ENCODE measurements at places on chromosomes 5 and 9.

- DNase-seq = no peak
Measured at GRCh38 chr5:43411495-43411894, 696 bp downstream of the CCL28 start.

DNA sequence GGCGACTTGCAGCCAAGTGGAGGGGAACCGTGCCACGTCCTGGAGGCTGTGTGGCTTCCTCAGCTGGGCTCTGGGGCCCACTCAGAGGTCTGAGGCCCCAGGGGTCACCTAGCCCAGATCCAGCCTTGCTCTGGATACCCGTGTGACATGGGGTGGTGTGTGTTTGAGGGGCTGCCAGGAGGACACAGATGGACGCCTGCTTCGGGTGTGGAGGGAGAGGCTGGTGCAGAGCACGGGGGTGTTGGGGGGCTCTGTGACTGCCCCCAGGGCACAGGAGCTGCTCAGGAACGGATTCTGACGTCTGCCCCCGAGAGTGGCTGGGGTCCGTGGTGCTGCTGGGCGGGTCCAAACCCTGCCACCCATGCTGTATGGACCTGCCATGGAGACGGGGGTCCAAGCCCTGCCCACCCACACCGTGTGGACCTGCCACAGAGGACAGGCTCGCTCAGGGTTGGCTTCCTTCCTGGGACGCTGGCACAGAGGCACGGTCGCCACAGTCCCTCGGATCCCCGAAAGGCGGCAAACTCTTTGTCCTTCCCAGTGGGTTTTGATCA is 10.5 kb downstream of the INPP5E start:
- DNase-seq = no peak

DNA sequence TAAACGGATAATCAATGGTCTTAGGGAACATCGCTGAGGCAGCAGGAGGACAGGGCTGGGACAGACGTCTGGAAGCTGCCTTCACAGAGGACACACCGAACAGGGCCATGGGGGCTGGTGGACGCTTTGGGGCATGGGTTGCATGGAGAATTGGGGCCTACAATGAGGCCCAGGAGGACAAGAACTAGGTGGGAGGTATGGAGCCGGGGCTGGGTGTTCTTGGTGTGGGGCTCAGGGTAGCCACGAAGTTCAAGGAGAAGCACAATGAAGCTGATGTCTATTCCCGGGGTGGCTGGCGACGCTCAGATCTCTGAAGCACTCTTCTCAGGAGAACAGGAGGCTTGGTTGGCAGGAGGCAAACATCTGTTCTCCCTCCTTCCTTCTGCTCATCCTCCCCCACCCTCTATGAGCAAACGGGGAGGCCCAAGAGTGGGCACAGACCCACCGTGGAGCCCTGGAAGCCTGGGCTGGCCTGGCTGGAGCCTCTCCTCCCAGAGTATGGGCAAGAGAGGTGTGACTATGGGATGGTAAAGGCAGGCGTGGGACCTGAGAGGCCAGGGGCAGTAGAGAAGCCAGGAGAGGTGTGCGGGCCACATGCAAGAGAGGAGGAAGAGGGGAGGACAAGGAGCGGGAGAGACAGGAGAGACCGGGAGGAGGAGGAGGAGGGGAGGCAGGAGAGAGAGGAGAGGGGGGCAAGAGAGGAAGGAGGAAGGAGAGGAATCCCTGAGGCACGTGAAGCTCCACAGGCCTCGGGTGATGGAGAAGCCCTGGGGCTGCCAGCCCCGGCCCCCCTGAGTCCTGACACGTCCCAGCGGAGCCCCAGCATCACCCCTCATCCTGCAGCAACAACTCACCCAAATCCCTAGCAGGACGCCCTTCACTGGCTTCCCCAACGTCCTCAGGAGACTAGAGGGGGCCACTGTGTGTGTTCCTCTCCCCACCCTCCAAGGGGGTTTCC is 159.1 kb downstream of the OLFM1 start:
- no peak for DNase-seq

DNA sequence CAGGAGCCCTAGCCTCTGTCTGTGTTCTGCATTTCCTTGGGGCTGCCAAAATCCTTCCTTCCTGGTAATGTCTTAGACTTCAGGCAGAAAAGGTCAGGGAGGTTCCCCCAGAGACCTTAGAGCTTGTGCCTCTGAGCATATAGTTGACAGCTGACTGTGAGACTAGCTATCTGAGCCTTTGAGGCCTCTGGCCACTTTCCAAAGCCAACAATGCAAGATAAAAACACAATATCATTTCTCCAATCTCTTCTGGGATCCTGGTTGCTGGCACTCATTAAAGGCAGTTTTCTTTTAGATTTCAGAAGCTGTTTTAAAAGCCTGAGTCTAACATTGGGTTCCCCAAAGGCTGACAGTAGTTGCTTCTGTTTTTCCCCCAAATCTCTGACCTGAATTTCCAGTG is 13.2 kb upstream of the GLRA1 start:
- no peak for DNase-seq

DNA sequence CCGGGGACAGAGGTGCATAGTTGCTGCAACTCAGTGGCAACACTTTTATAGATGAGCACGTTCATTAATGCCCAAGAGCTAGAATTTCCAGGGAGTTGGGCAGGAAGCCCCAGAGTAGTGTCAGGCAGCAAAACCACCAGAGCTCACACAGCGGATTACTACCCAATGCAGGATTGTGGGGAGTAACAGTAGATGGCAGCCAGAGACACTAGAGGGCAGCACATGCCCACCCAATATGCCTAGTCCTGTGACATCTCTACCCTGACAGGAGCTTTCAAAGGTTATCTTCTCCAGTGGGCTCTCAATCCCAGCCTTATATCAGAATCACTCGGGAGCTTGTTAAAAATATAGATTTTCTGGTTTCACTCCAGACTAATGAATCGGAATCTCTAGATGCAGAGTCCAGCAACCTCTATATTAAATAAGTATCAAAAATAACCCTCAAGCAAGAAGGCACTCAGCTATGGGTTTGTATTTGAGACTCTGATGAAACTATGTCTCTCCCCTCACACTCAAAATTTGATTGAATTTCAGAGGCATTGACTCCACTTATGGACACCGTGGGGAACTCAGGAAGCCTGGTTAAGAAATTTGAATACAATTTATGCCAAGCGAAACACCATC is 58.4 kb upstream of the PHF24 start:
- DNase-seq = peak; percentile 83

GRCh38 chr5:6812800-6813731 is 99.8 kb downstream of the TENT4A start:
- no peak for DNase-seq

GRCh38 chr9:32875242-32875641 is 91.9 kb downstream of the TMEM215 start:
- no peak for DNase-seq

- DNase-seq = no peak
Measured at GRCh38 chr5:167160388-167160787, 1131.1 kb upstream of the WWC1 start.

DNA sequence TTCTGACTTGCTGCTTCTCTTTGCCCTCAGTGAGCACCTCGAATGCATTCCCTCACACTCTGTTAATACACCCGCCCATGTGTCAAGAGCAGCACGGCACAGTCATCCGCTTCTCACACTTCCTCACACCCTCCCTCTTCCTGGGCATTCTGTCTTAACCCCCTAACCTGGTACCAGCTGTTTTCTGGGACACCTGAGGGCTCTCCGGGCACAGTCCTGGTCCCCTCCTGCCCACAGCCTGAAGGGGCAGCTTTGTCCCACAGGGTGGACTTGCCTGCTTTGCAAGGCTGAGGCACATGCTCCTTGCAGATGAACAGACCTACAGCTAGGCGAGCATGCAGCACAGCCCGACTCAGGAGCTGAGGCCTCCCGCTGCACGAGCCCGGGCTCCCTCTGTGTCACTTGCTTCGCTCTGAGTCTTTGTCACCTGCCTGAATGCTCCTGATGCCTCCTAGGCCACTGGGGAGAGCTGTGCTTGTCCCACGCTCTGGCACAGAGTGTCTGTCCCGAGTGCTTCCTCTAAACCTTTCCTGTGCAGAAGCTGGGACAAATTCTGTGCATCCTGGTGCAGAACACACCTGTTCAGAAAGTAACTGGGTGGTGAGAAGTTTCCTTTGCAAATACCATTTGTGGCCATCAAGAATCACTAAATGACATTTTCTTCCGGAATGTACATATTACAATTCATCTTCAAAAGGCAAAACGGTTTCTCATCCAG is 47.8 kb downstream of the AHRR start:
- DNase-seq = peak; percentile 16

GRCh38 chr9:93962561-93963440 is 7.6 kb upstream of the BARX1 start:
- DNase-seq = peak; percentile 89

DNA sequence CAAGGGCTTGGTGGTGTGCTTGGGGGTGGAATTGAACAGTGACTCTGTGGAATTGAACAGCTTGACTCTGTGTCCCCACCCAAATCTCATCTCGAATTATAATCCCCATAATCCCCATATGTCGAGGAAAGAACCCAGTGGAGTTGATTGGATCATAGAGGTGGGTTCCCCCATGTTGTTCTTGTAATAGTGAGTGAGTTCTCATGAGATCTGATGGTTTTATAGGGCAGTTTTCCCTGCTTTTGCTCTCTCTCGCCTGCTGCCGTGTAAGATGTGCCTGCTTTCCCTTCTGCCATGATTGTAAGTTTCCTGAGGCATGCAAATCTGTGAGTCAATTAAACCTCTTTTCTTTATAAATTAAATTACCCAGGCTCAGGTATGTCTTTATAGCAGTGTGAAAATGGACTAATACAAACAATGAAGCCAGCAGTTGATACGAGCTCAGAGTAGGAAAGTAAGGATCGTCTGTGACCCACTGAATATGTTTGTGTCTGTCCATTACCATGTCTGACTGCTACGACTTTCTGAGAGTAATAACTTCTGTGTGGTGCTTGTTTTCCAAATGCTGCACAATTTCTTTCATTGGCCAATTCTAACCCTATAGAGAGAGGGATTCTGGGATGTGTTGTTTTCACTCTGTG is 17.9 kb upstream of the RICTOR start:
- no peak for DNase-seq

GRCh38 chr9:12997009-12997408 is 222.2 kb downstream of the LURAP1L start:
- no peak for DNase-seq

DNA sequence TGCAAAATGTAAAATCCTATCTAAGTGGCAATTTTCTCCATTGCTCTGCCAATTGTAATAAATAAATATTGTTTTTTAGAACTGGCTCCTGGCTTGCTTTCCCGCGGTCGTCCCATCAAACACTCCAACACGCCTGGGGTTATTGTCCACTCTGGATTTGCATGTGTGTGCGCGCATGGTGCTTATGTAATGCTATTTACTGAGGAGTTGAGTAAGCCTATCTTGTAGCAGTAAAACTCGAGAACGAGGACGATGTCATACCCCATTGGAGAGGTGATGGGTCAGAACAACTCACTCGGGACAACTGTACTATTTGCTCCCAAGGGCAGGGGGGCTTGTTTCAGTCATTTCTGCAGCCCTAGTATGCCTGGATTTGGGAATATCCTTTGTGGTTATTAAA is 220.9 kb downstream of the PAX5 start:
- no peak for DNase-seq

- no peak for DNase-seq
Measured at GRCh38 chr9:5786370-5787127, 46.4 kb downstream of the ERMP1 start.

GRCh38 chr5:138967791-138968448 is 92.8 kb upstream of the LRRTM2 start:
- no peak for DNase-seq

GRCh38 chr9:128412120-128412790 is 8.4 kb upstream of the CERCAM start:
- peak; percentile 78 for DNase-seq

DNA sequence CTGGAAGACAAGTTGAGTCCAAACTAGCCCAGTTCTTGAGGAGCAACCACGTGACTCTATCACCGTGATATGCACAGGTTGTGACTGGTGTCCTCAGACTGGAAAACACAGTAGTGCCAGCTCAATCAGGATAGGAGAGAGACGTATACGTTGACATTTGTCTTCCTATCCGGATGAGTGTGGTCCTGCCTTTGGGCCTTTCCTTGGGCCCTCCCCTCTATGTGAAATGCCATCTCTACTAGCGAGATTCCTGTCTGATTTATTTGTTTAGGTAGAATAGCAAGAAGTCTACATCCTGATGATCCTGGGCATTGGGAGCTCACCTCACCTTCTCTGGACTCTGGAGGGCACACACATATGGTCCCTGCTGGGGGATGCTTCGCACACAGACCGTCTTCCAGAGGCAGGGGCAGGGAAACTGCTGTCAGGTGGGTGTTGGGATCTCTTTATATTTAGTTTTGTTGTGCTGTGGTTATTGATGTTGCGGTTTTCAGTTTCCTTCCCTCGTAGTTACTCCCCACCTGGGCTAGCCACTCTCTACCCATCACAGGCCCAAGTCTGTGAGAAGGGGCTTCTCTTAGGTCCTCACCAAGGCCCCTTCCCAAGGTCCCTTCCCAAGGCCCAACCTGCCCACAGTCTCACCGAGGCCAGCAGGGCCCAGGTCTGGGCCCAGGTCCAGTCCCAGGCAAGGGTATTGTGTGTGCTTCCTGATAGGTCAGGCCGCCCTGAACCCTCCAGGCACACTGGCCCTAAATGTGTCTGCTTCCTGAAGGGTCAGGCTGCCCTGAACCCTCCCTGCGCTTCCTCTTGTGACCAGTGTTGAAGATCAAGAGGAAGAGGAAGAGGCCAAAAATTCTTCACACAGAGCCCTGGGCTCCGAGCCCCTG is 19.0 kb upstream of the SPINK4 start:
- no peak for DNase-seq

GRCh38 chr5:166341740-166342337 is 1949.6 kb upstream of the WWC1 start:
- DNase-seq = no peak

DNA sequence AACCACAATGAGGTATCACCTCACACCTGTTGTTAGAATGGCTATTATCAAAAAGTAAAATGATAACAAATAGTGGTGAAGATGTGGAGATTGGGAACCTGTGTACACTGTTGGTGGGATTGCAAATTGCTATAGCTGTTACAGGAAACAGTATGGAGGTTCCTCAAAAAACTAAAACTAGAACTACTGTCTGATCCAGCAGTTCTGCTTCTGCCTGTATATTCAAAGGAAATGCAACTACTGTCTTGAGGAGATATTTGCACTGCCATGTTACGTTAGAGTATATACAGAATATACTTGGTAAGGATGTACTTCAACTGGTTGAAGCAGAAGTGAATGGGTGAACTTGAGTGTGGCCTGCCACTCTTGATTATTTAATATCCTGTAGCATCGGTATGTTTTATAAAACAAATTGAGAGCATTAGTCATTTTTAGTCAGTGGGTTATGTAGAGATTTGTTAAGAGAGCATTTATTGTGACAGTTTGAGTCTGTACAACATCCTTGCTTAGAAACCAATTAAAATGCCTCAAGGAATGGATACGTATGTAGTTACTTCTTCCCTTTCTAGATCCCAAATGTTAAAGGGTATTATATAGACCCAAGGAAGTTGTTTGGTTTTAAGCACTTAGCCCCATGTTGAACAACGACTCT is 37.5 kb downstream of the ZCCHC7 start:
- DNase-seq = no peak

- DNase-seq = no peak
Measured at GRCh38 chr9:127816362-127816725, 13.7 kb downstream of the FPGS start.

- no peak for DNase-seq
Measured at GRCh38 chr5:50574121-50574520, 92.3 kb upstream of the PARP8 start.

GRCh38 chr5:71932131-71932654 is 175.1 kb upstream of the MAP1B start:
- no peak for DNase-seq

GRCh38 chr5:78279194-78279593 is 15.3 kb downstream of the AP3B1 start:
- DNase-seq = no peak

GRCh38 chr5:80860924-80861613 is 99.1 kb upstream of the RASGRF2 start:
- DNase-seq = no peak
